BE2C (cell line): ENCODE measurements at places on chromosomes 2 and 18.

DNA sequence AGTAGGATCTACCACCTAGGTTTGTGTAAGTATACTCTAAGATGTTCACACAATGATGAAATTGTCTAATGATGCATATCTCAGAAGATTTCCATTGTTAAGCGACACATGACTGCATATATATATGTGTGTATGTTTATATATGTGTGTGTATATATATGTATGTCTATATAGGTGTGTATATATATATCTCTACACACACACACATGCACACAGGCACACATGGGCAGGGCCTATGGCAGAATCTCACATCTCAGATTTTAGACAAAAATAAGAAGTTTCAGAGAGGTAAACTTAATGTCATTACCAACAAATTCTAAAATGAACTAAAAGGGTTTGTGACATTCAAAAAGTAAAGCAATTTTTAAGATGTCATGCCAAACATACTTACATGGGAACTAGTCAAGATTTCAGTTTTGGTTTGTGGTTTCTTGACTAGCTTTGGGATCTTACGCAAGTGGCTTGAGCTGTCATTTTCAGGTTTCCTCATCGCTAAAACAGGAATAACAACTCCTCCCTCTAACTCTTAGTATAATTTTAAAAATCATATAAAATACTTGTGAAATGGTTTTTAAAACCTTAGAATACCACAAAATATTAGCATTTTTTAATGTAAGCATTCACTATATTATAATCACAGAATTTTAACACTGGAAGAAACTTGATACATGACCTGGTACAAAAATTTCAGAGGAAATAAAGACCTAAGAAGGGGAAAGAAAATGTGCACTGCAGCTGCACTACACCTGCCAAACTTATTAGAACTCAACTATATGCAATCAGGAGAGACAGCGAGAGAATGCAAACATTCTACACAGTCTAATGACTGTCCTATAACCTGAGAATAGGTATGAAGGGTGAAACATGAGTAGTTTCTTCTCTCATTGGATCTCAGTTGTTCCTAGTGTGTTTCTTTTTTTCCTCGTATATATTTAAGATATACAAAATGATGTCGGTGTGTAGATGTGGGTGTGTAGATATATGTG is 75.7 kb downstream of the TTC21B start:
- no peak for DNase-seq

DNA sequence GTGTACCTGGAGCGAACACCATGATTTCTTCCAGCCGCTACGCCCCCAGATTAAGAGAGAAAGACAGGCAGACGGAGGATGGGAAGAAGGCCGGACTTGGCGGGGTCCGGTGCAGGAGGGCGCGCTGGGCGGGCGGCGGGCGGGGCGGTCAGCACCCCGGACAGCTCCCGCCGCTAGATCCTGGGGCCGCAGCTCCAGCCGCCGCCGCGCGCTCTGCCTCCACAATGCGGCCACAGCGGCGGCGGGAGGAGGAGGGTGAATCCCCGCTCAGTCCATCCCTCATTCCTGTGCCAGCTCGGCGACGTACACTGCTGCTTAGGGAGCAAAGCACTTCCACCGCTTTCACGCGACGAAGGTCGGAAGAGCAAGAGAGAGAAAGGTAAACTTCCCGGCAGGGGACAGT is at the start of gene AKAIN1:
Gene AKAIN1 (minus strand): TSS at position 226 of the 403 bp plus-strand sequence. CDS start 204 bp downstream, at position 22.
- peak; percentile 3 for DNase-seq

- DNase-seq: no peak
These were observed 1142.0 kb upstream of the TMEFF2 start for GRCh38 chr2:193336781-193337180.

GRCh38 chr18:35158728-35159450 is 81.9 kb upstream of the ZNF397 start:
- no peak for DNase-seq

DNA sequence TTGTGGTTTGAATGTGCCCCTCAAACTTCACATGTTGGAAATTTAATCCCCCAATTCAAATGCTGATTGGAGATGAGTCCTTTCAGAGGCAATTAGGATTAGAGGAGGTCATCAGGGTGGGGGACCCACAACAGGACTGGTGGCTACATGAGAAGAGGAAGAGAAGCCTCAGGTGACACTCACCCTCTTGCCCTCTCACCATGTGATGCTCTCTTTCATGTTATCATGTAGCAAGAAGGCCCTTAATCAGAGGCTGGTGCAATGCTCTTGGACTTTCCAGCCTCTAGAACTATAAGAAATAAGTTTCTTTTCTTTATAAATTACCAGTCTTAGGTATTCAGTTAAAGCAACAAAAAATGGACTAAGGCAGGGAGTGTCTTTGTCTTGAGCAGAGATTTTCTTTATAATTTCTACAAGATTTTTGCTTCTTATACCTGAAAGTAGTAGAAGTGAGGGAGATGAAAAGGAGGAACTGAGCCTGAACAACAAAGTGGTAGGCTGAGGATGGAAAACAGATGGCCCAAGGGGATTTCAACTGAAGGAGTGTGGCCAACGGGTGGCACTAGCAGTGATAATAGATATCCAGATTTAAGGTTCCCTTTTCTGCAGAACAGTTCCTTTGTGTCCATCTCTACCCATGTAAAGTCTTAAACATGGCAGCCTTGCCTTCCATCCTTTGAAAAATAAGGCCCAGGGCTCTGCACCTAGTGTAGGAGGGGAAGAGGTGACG is 49.2 kb upstream of the TGIF1 start:
- no peak for DNase-seq

DNA sequence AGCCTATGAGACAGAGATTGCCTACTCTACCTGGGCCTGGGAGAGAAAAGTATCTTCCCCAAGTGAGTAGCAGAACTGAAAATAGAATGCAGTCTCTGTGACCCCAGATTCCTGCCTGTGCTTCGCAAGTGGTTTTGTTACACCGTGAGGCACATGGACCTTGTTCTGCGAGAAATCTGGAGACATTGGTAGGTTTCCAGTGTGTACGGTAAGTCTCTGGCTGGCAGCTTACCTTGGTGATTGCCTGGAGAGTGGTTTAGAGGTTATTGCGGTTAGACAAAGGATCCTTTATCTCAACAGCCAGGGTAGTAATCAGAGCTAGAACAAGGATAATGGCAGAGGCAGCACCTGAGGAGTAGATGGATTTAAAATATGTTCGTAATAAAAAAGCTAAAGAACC is 606.0 kb upstream of the GCFC2 start:
- no peak for DNase-seq

DNA sequence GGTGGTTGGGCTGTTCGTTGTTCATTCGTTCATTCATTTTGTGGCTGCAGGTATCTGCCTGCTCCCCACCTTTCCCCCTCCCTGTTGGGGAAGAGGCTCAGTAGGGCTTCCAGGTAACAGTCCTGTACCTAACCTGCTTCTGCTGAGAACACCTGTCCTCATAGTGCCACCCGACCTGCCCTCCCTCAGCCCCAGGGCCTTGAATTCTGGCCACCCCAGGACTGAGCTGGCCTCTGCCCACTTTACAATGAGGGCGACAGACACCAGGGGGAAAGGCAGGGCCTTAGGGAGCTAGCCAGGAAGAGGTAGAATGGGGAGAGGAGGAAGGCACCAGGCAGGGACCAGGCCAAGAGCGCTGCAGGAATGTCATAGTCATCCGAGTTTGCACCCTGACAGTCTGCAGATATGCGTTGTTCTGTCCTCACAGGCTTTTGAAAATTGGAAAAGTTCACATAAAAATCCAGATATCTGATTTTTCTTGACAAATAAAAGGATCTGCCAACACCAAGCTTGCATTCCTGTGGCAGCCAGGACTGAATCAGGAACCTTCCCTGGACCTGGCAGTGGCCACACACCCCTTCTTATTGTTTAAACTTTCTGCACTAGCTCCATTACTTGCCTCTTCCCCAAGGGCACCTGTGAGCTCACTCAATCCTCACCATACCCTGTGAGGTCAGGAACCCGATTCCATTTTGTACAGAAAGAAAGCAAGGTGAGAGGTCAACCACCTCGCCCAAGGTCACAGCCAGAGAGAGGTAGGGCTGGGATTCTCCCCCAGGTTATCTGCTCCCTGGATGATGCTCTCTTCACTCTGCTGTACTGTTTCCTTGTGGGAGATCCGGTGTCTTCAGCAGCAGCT is 35.3 kb upstream of the MRPL33 start:
- DNase-seq: no peak
